T-helper 17 cell (primary cell): ENCODE measurements at places on chromosomes 12 and 14.

DNA sequence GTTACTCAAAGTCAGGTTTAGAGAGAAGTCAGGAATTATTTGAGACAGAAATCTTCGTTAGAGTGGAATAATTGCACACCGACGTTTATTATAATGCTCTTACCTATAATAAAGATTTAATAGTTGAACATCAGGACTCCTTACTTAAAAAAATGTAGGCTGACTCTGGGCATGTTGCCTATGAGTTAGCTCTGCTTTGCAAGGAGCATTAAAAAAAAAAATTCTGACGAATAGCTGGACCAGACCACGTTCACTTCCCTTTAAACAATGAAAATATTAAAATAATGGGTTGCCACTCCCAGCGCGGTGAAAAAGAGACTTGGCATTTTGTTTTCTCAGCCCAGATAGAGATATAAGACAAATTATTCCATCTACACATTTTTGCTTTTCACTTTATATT lies 574 bp upstream of the FANCM start:
- DNase-seq: no peak

DNA sequence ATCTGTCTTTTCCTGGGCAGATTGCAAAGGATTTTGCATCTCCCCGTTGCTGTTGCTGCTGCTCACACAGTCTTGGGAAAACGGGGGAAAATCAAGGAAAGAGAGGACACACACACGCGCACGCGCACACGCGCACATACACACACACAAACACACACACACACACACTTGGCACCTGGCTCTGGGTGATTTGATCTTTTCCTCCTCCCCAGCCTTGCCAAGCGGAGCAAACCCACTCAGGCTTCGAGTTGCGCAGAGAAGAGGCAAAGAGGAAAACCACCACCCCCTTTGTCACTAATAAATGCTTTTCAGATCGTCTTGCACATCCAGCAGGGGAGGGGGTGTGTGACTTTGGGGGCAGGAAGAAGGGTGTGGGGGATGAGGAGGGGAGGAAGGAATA lies 965 bp upstream of the NOS1 start:
- no peak for DNase-seq

- no peak for DNase-seq
Measured at GRCh38 chr12:94557746-94558295, 92.5 kb downstream of the TMCC3 start.

GRCh38 chr12:121992059-121992879 lies 29.4 kb upstream of the BCL7A start:
- DNase-seq: no peak

GRCh38 chr12:65699251-65699650 lies 125.0 kb upstream of the HMGA2 start:
- DNase-seq: no peak

GRCh38 chr14:60723116-60723906 lies 840 bp downstream of the SIX4 start:
- no peak for DNase-seq

GRCh38 chr12:66441905-66442559 lies 139.7 kb downstream of the HELB start:
- no peak for DNase-seq

DNA sequence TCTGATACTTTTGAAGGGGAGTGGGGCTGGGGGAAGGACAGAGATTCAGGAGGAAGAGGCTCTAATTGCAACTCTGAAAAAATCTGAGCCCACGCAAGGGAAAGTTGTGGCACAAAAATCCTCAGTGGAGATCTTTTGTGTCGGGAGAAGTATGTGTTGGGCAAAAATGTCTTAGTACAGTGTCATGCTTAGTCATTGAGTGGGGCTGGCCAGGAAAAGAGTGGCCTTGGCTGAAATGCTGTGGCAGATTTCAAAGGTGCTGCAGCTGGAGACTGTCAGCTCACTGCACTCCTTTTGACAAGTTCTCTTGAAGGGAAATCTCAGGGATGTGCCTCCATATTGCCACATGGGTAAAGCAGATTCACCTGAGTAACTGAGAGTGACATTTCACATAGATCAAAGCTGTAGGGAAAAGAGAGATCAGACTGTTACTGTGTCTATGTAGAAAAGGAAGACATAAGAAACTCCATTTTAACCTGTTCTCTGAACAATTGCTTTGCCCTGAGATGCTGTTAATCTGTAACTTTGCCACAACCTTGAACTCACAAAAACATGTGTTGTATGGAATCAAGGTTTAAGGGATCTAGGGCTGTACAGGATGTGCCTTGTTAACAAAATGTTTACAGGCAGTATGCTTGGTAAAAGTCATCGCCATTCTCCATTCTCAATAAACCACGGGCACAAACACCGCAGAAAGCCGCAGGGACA lies 36.0 kb upstream of the GLIPR1 start:
- no peak for DNase-seq

DNA sequence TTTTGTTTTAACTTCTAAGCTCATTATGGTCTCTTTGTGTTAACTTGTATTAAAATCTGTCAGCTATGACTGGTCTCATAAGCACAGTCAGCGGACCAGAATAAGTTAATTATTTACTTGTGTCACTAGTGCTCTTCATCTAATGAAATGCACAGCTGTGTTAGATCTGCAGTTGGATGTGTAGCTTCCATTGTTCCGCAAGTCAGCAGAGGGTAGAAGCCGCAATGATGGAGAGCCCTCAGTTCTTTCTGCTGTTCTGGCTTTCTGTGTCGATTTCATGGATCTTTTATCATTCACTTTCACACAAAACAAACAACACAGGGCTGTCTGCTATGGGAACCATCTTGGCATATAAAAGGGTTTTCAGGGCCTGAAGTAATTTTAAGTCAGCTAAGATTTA lies 89.3 kb upstream of the RFX4 start:
- no peak for DNase-seq

DNA sequence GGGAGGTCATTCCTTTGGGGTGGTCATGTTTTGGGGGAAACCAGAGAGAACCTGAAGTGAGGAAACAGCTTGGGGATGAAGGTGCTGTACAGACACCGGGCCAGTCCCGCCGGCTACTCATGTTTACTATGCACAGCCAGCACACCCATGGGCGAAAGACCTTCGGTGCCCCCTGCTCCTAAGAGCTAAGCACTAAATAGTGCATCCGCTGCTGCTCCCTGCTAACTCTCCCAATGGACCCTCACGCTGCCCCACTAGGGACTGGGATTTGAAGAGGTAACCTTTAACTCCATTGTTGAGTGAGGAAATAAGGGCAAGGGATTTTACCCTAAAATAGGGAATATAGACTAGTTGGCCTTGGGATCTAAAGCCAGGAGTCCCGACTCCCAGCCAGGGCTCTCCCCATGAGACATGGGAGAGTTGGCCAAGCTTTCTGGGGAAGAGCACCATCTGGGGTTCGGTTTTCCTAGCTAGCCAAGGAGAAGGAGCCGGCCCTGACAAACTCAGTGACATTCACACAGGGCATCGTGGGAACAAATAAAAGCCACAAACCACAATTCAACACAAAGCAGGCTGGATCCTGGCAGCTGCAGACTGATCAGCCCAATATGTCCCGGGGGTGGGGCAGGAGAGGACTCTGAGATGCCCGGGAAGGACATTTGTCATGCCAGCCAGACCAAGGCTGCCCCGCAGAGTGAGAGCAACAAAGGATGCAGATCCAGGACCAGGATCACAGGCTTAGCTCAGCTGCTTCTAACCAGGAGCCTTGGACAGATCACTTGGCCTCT lies 91.7 kb downstream of the SINHCAF start:
- no peak for DNase-seq

DNA sequence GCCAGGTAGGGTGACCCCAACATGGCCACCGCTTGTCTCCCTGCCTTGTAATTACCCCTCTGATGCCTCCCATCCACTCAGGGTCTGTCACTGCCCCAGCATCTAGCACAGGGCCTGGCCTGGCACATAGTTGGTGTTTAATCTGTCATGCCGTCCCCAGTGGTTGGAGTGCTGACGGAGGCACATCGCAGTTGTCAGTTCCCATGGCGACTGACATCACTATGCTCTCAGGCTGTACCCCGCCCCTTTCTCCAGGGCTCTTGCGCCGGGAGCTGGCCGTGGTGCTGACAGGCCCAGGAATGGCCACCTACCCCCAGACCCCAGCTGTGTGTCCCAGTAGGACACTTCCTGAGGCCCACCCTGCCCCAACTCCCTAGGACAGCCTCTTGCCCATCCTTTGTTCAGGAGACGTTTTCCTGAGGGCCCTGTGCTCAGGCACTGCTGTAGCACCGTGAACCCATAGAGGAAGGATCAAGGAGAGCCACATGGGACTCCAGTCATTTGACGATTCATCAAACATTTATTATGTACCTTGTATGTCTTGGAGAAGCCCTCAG lies 23.0 kb downstream of the FAM222A start:
- peak; percentile 6 for DNase-seq

DNA sequence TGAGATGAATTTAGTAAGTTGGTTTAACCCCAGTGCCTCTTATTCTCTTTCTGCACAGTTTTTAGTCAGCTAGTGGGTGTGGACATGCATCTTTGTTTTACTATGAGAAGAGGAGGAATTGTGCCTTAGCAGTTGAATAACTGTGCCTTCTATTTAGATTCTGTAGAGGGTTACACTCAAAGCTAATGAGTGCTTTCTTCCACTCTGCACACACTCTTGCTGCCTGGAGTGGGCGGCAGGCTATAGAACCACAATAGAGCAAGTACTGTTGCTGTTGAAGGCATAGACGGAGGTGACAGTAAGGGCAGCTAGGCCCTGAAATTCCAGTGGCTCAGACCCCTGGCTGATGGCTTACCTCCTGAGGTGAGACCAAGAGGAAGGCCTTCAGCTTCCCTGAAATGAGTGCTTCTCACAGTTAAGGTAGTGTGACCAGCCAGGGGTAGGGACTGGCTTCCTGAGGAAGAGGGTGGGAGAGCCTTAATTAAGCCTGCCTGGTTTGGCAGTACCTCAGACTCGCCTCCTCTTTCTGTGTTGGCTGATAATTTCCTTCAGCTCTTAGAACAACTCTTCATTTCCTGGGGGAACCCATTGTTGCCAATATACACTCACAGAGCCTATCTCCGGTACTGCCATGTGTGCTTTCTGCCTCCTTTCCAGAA lies 24.7 kb downstream of the SUSD6 start:
- DNase-seq: no peak

DNA sequence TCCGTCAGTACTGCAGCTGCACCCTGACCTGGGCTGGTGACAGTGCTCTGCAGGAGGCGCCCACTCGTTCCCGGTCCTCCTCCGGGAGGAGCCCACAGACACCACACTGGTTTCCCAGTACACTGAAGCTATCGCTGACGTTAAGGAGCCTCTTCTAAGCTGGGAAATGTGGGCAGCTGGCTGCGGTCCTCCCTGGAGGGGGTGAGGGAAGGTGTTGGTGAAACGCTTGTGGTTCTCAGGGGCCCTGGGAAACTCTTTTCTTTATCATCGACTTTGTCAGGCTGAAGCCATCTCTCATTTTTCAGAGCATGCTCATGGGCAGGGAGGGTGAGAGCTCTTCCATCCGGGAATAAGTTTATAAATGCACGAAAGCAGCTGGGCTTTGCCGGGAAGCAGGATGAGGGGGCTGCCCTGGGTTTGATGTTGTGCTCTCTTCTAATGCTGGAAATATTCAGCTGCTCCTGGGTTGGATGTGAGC lies 176.0 kb downstream of the CHST11 start:
- DNase-seq: no peak

DNA sequence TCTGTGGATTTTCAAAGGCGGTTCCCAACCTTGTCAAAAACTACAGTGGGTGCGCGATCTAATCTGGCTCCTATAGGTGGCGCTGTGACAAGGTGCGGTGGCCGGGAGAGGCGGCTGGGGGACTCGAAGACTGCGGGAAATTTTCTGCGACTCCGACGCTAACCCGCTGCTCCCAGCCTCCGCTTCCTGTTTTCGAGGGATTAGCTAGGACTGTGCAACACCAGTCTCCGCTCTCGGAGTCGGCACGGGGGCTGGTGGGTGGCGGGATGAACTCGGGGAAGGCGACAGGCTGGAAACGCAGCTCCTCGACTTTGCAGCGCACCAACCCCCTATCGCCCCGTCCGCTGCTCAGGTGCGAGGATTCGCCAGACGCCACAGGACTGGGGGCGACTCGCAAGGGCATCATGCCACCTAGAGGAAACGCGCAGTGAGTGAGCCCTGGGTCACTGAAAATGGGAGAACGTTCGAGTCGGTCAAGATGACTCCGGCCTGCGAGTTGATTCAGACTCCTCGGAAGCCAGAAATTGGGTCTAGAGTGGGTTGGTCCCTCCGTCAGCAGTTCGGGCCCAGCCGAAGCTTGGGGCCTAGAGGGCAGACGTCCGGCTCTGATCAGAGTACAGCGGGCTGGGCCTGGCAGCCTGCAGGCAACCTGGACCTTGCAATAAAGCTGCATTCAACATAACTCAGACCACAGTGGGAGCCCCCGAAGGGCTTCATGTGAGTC lies 5.5 kb upstream of the PAX9 start:
- no peak for DNase-seq

GRCh38 chr12:73159954-73160353 lies 887.8 kb downstream of the TRHDE start:
- no peak for DNase-seq

- no peak for DNase-seq
Measured at GRCh38 chr14:95167177-95167576, 9.8 kb upstream of the DICER1 start.
